Caki2 (cell line): ENCODE measurements at places on chromosomes 12 and 14. TPM values are rescaled to one million over a fixed set of nuclear protein-coding genes. Genes with fewer than 3 reads are reported as not detected.
A peak's percentile ranks its signal among the peaks of the same experiment; 100 is the strongest.

The NUP107 gene
- total RNA-seq: 93.5 and 111 TPM in 2 replicates

The HCFC2 gene
- 0.78 and 3.7 TPM in 2 replicates for total RNA-seq

The PLEKHG7 gene
- total RNA-seq: not detected in 2 replicates

- no peak for DNase-seq
Measured at GRCh38 chr14:102652194-102652593, 59.7 kb downstream of the RCOR1 start.

- DNase-seq: no peak
Measured at GRCh38 chr12:45309836-45310626, 94.1 kb downstream of the ANO6 start.

DNA sequence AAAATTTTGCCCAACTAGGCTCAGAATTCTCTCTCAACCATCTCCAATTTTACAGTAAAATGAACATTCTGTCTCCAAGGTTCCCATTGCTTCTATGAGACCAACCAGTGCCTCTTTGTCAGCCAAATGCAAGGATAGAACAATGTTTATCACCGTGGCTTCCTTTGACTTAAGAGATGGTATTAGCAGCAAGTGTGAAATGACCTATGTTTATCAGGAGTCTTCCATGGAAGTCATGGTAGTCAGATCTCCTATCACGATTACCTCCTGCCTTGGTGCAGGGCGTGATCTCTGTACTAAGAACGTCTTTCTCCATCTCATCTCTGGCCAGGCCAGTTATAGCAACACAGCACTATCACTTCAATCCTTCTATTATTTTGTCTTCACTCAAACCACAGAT is 6.1 kb upstream of the BCL2L14 start:
- DNase-seq: no peak

GRCh38 chr14:104856157-104856868 is 8.8 kb upstream of the CEP170B start:
- DNase-seq: no peak

DNA sequence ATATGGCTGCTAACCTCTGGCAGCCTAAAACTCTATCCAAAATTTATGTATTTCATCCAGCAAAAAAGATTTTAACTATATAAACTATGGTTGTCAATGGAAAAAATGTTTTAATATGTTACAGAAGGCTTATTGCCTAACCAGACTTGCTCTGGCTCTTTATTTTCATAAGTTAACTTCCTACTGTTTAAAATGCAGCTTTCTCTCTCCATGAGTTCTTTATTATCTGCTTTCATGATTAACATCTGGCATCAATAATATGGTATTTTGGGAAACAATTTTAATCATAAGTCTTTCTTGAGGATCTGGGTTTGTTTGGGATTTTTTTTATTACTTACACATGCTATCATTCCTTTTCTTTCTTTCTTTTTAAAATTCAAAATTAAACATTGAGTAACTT is 20.5 kb downstream of the KERA start:
- no peak for DNase-seq

GRCh38 chr12:58425481-58426392 is 484.4 kb downstream of the ATP23 start:
- DNase-seq: peak; percentile 92

- DNase-seq: no peak
Measured at GRCh38 chr12:31456562-31456961, 130.6 kb upstream of the SINHCAF start.
